ENCODE measurements at places on chromosomes 1 and 21. TPM values are rescaled to one million over a fixed set of nuclear protein-coding genes. Genes with fewer than 3 reads are reported as not detected.

GRCh38 chr1:203354246-203354645 lies 3.3 kb upstream of the FMOD start:
- no peaks in the 10 kb centered on the region for H3K36me3 ChIP-seq
- H3K27ac ChIP-seq = no peak overlapping the region
- H3K4me1 ChIP-seq = peaks cover 26% of the 10 kb centered on the region
- H3K4me3 ChIP-seq = no peak overlapping the region

DNA sequence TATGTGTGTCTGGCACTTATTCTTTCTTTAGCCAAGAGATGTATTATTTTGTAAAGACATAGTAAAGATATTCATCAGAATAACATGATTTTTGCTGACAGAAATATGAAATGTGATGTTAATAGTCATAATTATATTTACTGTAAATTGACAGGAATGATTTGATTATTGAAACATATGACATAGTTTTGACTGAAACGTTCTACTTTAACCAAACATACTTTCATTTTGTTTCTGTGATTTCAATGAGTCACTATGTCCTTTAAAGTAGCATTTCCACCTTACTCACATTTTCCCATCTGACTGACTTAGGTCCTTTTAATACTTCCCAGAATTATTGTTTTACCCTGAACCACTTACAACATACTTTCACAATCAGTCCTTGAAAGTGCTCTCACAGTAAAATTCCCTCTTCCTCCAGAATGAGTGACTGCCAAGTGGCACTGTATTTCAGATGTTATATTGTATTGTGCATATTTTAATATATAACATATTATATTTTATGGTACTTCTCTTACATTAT lies 437.9 kb downstream of the NCAM2 start:
- no peak for DNase-seq
- H3K4me1 ChIP-seq = no peaks in the 10 kb centered on the region
- H3K27me3 ChIP-seq = no peaks in the 10 kb centered on the region
- H3K27ac ChIP-seq = no peak overlapping the region
- H3K36me3 ChIP-seq = no peaks in the 10 kb centered on the region

DNA sequence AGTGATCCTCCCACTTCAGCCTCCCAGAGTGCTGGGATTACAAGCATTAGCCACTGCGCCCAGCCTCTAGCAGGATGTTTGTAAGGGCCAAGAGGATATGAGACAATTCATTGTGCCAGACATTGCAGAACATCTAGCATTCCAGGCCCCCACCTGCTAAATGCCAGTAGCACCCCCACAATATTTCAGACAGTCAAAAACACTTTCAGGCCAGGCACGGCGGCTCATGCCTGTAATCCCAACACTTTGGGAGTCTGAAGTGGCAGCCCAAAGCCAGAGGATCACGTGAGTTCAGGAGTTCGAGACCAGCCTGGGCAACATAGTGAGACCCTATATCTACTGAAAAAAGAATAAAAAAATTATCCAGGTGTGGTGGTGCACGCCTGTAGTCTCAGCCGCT lies 12.9 kb downstream of the PPIE start:
- DNase-seq = no peak
- no peaks in the 10 kb centered on the region for H3K27me3 ChIP-seq
- H3K4me3 ChIP-seq = no peak overlapping the region

- H3K27ac ChIP-seq = no peak overlapping the region
- no peak for DNase-seq
- H3K4me1 ChIP-seq = no peaks in the 10 kb centered on the region
- no peaks in the 10 kb centered on the region for H3K27me3 ChIP-seq
- no peak overlapping the region for H3K4me3 ChIP-seq
Measured at GRCh38 chr1:90391126-90391525, 326.0 kb downstream of the BARHL2 start.

The DBT gene
- 10.8 TPM for polyA plus RNA-seq

All from large intestine (tissue), 12 donors.